ENCODE measurements at places on chromosomes 7 and 10.
A peak's percentile ranks its signal among the peaks of the same experiment; 100 is the strongest.

DNA sequence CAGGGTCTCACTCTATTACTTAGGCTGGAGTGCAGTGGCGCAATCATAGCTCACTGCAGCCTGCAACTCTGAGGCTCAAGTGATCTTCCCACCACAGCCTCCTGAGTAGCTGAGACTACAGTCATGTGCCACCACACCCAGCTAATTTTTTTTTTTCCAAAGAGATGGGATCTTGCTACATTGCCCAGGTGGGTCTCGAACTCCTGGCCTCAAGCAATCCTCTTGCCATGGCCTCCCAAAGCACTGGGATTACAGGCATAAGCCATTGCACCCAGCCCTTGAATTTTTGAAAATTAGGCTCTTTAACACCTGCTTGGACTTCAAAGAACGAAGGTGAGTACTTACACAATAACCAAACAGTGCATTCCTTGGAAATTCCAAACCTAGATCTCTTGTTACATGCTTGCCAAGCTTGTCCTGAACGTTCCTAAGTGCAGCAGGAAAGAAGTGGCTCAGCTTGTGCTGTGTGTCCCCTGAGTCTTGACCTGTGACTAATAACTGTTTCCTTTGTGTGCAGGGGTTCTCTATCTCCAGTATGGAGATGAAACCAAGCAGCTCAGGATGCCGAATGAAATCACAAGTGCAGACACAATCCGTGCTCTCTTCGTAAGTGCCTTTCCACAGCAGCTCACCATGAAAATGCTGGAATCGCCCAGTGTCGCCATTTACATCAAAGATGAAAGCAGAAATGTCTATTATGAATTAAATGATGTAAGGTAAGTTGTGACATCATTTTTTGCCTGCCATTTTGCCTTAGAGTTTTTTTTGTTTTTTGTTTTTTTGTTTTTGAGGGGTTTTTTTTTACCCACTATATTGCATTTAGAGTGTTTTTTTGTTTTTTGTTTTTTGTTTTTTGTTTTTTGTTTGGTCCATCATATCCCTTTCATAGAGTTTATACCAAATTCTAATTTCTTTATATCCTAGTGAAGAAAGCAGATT, 223.8 kb downstream of the KIAA1217 start:
- H3K36me3 ChIP-seq, result no peaks in the 10 kb centered on the region
- H3K4me1 ChIP-seq, result no peaks in the 10 kb centered on the region
- H3K27me3 ChIP-seq, result no peaks in the 10 kb centered on the region
- no peak overlapping the region for H3K27ac ChIP-seq

- H3K27ac ChIP-seq, result no peak overlapping the region
- DNase-seq, result no peak
- no peak overlapping the region for H3K4me3 ChIP-seq
- no peaks in the 10 kb centered on the region for H3K4me1 ChIP-seq
- peaks cover 8% of the 10 kb centered on the region for H3K36me3 ChIP-seq
These were observed 281.5 kb upstream of the MAGI2 start for GRCh38 chr7:79735012-79735411.

DNA sequence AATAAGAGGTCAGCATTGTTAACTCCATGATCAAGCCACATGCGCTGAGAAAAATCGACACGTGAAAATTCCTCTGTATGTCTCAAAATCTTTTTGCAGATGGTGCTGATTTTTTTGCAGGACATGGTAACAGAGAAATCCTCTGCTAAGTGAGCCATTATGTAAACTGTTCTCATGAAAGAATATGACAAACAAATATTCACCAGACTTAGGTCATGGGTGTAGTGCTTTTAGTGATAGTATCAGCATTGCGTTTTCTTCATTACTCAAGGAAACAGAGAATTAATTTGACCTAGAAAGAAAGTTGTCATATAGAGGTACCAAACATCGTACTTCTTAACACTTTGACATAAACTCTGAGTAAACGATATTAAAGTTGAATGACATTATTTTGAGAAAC, 34.7 kb downstream of the ADRB1 start:
- H3K4me1 ChIP-seq, result peaks cover 15% of the 10 kb centered on the region
- no peak for DNase-seq
- H3K27ac ChIP-seq, result no peak overlapping the region
- H3K36me3 ChIP-seq, result no peaks in the 10 kb centered on the region
- H3K4me3 ChIP-seq, result peak overlapping the region; percentile 3

DNA sequence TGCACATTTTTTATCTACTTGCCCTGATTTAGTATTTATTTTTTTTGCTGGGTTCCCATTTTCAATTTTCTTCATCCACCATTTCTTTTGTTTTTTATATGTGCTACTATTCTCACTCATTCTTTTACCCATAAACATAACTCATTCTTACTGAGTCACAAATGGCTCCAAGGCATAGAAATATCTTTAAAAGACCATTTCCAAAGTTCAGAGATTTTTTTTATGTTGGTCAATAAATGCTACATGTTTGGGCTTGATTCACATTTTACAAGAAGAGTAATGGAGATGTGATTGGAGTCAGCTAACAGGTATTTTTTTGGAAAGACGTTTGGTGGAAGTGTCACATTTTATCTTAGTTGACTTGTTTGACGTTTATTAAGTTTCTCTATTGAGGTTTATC, 1303.2 kb upstream of the LRRTM3 start:
- H3K27ac ChIP-seq, result no peak overlapping the region
- no peaks in the 10 kb centered on the region for H3K27me3 ChIP-seq
- no peak overlapping the region for H3K4me3 ChIP-seq
- H3K36me3 ChIP-seq, result no peaks in the 10 kb centered on the region
- no peak for DNase-seq

GRCh38 chr7:93350338-93350737, 118.2 kb downstream of the VPS50 start:
- no peak overlapping the region for H3K4me3 ChIP-seq
- peaks cover 27% of the 10 kb centered on the region for H3K36me3 ChIP-seq
- peak overlapping the region; percentile 1 for H3K27ac ChIP-seq
- no peaks in the 10 kb centered on the region for H3K27me3 ChIP-seq

GRCh38 chr7:76292213-76292573, 10.3 kb upstream of the HSPB1 start:
- no peak for DNase-seq
- H3K36me3 ChIP-seq, result no peaks in the 10 kb centered on the region
- H3K4me3 ChIP-seq, result no peak overlapping the region
- H3K27ac ChIP-seq, result no peak overlapping the region
- peaks cover 7% of the 10 kb centered on the region for H3K4me1 ChIP-seq
